ENCODE measurements at places on chromosomes 13 and 19. TPM values are rescaled to one million over a fixed set of nuclear protein-coding genes. Genes with fewer than 3 reads are reported as not detected.

The C3 gene
- 0.09 TPM for total RNA-seq

The LRP3 gene
- 15.3 TPM for total RNA-seq

The KASH5 gene
- not detected for total RNA-seq

The SBK2 gene
- not detected for total RNA-seq

The ZNF534 gene
- total RNA-seq = not detected

The AP1M2 gene
- total RNA-seq = 0.09 TPM

The LHFPL6 gene
- 26.6 TPM for total RNA-seq

The ZNF547 gene
- total RNA-seq = 3.6 TPM

The ZSCAN4 gene
- not detected for total RNA-seq

The LILRB5 gene
- not detected for total RNA-seq

The RFC3 gene
- total RNA-seq = 13.7 TPM

The MBD3 gene
- 110 TPM for total RNA-seq

The FXYD1 gene
- not detected for total RNA-seq

The LILRB4 gene
- total RNA-seq = not detected

The SLC25A15 gene
- 22.0 TPM for total RNA-seq

The ZNF626 gene
- total RNA-seq = 3.3 TPM

The NKG7 gene
- not detected for total RNA-seq

The HAUS8 gene
- total RNA-seq = 4.0 TPM

The CCL25 gene
- total RNA-seq = not detected

The RFPL4AL1 gene
- not detected for total RNA-seq

The ZNF480 gene
- 5.1 TPM for total RNA-seq

The LSR gene
- 0.27 TPM for total RNA-seq

The C19orf85 gene
- total RNA-seq = not detected

The RNF113B gene
- not detected for total RNA-seq

The PLK5 gene
- not detected for total RNA-seq

The TGFBR3L gene
- total RNA-seq = 0.54 TPM

The WDR18 gene
- total RNA-seq = 141 TPM

The OR10H1 gene
- total RNA-seq = not detected

The KLF5 gene
- 0.66 TPM for total RNA-seq

The PEX11G gene
- total RNA-seq = 1.4 TPM

The PGLYRP1 gene
- total RNA-seq = not detected

The SUPT5H gene
- 63.1 TPM for total RNA-seq

The NLRP7 gene
- total RNA-seq = not detected

The DPF1 gene
- 1.3 TPM for total RNA-seq

The GPR12 gene
- total RNA-seq = not detected

The MYPOP gene
- 1.1 TPM for total RNA-seq

The MAG gene
- total RNA-seq = not detected

The GRIN2D gene
- 0.66 TPM for total RNA-seq

The MEDAG gene
- 25.0 TPM for total RNA-seq

The CILP2 gene
- under 0.01 TPM for total RNA-seq

The DCLK1 gene
- total RNA-seq = 0.99 TPM

The KLK3 gene
- not detected for total RNA-seq

The IGFL1 gene
- not detected for total RNA-seq

The NLRP9 gene
- total RNA-seq = not detected

The PNMA8B gene
- total RNA-seq = 0.28 TPM

The AP1M1 gene
- 81.1 TPM for total RNA-seq

The APLP1 gene
- total RNA-seq = 3.4 TPM

The ZNF77 gene
- 10.4 TPM for total RNA-seq

The PROZ gene
- total RNA-seq = not detected

The ONECUT3 gene
- not detected for total RNA-seq

The GIPR gene
- total RNA-seq = 0.09 TPM

The IZUMO2 gene
- total RNA-seq = not detected

The ZNF284 gene
- total RNA-seq = 2.2 TPM

The FNDC3A gene
- 47.2 TPM for total RNA-seq

The HIPK4 gene
- under 0.01 TPM for total RNA-seq

All from endothelial cell of coronary artery (primary cell).